ENCODE measurements at places on chromosomes 2 and 18.

- DNase-seq, result no peak
Measured at GRCh38 chr18:78878335-78878734, 101.3 kb upstream of the SALL3 start.

DNA sequence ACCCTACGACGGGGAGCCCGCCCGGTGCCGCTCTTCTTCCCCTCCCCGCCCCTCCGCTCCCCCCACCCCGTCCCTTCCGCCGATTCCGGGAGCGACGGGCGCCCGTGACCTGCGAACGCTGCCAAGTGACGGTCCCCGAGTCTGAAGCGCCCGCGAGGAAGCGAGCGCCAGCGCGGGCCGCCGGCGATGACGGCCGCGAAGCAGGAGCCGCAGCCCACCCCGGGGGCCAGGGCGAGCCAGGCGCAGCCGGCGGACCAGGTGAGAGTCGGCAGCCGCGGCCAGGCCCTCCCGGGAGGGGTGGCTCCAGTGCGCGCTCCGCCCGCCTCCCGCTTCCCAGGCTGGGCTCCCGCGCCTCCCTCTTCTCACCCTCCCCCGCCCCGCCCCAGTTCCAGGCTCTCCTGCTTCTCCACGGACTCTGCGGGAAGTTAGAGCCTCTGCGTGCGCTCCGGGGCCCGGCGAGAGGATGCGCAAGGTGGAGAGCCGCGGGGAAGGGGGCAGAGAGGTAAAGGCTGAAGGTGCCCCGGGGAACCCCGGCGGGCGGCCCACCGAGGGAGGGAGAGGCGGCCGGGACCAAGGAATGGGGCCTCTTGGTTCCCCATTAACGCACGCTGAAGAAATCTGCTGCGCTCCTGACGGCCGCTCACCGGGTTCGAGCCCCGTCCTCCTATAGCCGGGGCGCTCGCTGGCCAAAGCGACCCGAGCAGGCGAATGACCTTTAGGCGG, 719.5 kb downstream of the DPP10 start:
- DNase-seq, result no peak

- DNase-seq, result no peak
Measured at GRCh38 chr2:95274291-95275150, at the start of gene PROM2. Gene PROM2 (plus strand): TSS chr2:95274449. CDS start chr2:95274586, 137 bp downstream.

DNA sequence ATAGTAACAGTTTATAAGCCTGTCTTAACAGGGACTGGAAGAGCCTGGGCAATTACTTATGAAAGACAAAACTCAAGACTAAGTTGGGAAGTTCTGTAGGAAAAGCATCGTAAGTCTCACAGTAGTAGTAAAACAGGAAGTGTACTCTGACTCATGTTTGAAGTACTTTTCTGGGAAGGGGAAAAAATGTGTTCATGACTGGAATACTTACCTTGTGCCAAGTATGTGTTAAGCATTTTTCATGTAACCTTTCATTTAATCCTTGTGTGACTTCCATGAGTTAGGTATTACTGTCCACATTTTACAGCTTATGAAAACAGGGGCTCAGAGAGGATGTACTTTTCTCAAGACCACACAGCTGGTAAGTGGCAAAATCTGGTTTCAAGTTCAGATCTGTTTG, 13.7 kb upstream of the SKOR2 start:
- DNase-seq, result no peak

GRCh38 chr2:162028511-162028910, 45.5 kb downstream of the DPP4 start:
- no peak for DNase-seq

- no peak for DNase-seq
Measured at GRCh38 chr2:151729837-151730236, 4.4 kb downstream of the NEB start.
